ENCODE measurements at places on chromosomes 5 and 9.
A peak's percentile ranks its signal among the peaks of the same experiment; 100 is the strongest.

- no peak for DNase-seq
Observed at GRCh38 chr9:130588416-130588815, 9.0 kb downstream of the FUBP3 start.

- DNase-seq = no peak
Observed at GRCh38 chr9:98142182-98142907, 23.3 kb upstream of the TRIM14 start.

DNA sequence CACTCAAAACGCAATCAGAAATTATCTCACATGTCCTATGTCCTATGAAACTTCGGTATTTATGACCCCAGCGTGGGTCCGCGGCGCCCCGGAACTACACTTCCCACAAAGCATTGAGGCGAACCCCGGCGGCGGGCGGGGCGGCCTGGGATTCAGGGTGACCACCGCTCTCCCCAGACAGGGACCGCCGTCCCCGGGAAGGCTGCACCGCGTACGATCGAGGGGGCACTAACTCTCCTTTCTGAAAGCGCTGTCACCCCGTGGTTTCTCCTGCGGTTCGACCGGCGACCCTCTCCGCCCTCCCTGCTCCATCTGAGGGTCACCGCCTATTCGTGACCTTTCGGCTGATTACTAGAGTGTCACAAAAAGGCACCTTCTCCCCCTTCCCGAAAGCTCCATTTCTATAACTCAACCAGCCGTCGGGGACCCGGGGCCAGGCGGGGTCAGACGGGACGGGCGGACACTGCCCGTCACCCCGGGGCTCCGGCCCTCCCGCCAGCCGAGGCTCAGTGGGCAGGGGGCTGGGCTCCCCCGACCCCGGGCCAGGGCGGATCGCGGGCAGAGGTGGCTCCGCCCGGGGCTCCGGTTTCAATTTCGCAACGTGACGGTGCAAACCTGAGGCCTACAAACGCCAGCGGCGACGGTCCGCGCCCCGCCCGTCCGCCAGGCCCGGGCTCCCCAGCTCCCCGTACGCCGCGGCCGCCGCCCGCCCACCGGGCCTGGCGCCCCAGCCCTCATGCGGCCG lies 1.3 kb downstream of the ECPAS start:
- DNase-seq = peak; percentile 96

DNA sequence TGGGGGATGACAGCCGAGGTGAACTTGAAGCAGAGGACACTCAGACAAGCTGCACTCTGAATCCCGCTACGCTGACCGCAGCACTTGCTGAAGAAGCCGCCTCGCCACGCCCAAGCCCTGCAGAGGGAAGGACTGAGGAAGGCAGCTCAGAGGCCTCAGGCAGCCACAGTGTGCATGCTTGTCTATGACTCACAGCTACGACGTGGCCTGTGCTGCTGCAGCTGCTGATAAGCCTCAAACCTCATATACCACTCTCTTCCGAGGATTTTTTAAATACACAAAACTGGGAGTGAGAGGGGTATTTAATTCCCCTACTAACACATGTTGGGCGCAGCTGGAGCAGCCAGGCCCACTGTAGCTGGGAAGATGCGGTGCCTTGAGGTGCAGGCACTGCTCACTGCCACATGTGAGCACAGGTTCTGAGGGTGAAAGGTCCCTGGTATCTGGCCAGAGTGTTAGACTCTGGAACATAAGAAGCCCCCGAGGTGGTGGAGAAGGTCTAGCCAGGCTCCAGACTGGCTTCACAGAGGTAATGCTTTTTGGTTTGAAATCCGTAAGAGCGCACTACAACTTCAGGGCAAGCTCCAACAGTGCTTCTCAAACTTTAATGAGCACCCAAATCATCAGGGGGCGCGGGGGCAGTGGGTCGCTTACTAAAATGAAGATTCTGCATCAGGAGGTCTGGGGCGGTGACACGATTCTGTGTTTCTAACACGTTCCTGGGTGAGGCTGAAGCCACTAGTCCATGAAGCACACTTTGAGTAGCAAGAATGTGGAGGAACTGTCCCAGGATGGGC lies 196.8 kb downstream of the AUH start:
- peak; percentile 78 for DNase-seq

- DNase-seq = no peak
Observed at GRCh38 chr5:124660229-124661093, 86.0 kb downstream of the ZNF608 start.

GRCh38 chr5:45038366-45038987 lies 229.7 kb downstream of the MRPS30 start:
- no peak for DNase-seq

GRCh38 chr5:122195802-122196394 lies 66.6 kb downstream of the ZNF474 start:
- no peak for DNase-seq

DNA sequence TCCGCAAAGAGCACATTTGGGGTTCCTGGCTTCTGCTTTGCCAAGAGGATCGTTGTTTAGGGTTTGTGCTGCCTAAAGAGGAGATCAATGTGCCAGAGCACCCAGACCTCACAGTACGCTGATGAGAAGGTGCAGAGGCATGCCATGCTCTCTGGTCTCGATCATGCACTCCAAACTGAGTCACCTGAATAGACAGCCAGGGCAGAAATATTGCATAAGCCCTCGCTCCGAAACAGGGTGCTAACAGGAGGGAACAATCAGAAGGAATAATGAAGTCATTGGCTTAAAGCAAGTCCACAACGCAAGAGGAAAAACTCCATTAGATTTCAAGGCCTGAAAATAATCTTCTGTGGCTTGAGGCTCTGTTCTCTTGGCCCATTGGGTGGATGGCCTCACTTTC lies 124.3 kb downstream of the GCNT1 start:
- no peak for DNase-seq

- no peak for DNase-seq
Observed at GRCh38 chr5:15968993-15969392, 210.6 kb downstream of the MARCHF11 start.

DNA sequence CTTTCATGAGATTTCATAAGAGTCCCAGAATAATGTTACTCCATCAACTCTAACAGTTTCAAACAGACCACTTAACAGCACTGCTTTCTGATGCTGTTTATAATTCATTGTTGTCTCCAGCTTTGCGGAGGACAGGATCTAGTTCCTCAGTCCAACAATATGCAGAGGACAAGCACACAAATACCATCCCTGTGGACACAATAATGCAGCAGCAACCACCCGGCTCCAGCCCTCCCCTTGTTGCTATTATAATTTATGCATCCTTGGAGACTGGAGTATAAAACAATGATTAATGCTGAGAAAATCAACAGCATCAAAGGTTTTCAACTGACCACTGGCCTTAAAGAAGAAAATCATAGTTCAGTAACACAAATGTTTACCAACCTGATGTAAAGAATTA lies 108.3 kb downstream of the DENND1A start:
- DNase-seq = no peak

GRCh38 chr9:136901516-136902258 lies 15.4 kb downstream of the TRAF2 start:
- DNase-seq = peak; percentile 88
